ENCODE measurements at places on chromosomes 1 and 21. TPM values are rescaled to one million over a fixed set of nuclear protein-coding genes. Genes with fewer than 3 reads are reported as not detected.

Gene RHBG
- not detected for total RNA-seq

Gene CYP4B1
- total RNA-seq, result 210 TPM

Gene CLCNKA
- 0.65 TPM for total RNA-seq

Gene NEK7
- total RNA-seq, result 98.1 TPM

Gene STIL
- 1.6 TPM for total RNA-seq

Gene FLG2
- not detected for total RNA-seq

Gene C1orf226
- total RNA-seq, result 6.3 TPM

Gene LCE2A
- total RNA-seq, result not detected

Gene AGBL4
- total RNA-seq, result 2.1 TPM

Gene CTH
- 5.0 TPM for total RNA-seq

Gene GJC2
- 6.0 TPM for total RNA-seq

Gene SLC9C2
- total RNA-seq, result 1.4 TPM

Gene CR1
- 21.5 TPM for total RNA-seq

Gene CTBS
- total RNA-seq, result 27.4 TPM

Gene DENND4B
- 95.4 TPM for total RNA-seq

Gene NPPA
- total RNA-seq, result 2.6 TPM

Gene GBP2
- 48.8 TPM for total RNA-seq

Gene SYCP1
- total RNA-seq, result not detected

Gene CHIA
- 10.9 TPM for total RNA-seq

Gene CD1E
- 2.6 TPM for total RNA-seq

Gene KIF2C
- total RNA-seq, result 1.7 TPM

Gene NLRP3
- total RNA-seq, result 3.5 TPM

Gene SLAMF8
- 51.2 TPM for total RNA-seq

Gene ATP1A4
- 1.1 TPM for total RNA-seq

Gene OR10J1
- total RNA-seq, result not detected

Gene PLA2G2F
- not detected for total RNA-seq

Gene ARHGEF19
- total RNA-seq, result 15.6 TPM

Gene BATF3
- 12.8 TPM for total RNA-seq

Gene GPR25
- 0.62 TPM for total RNA-seq

Gene SPRR5
- not detected for total RNA-seq

Gene S100A14
- 138 TPM for total RNA-seq

Gene HMCN1
- 28.0 TPM for total RNA-seq

Gene SPATA21
- not detected for total RNA-seq

Gene FAM72D
- 0.77 TPM for total RNA-seq

Gene CLEC20A
- not detected for total RNA-seq

Gene KCND3
- 5.5 TPM for total RNA-seq

Gene RXRG
- total RNA-seq, result 8.4 TPM

Gene OR2AK2
- not detected for total RNA-seq

Gene SYT6
- not detected for total RNA-seq

Gene PM20D1
- total RNA-seq, result 0.30 TPM

Gene EPHX1
- total RNA-seq, result 233 TPM

Gene GPR161
- 9.6 TPM for total RNA-seq

Gene HPDL
- total RNA-seq, result not detected

Gene NEXN
- total RNA-seq, result 16.5 TPM

Gene PLA2G2A
- total RNA-seq, result 181 TPM

Gene PRR9
- total RNA-seq, result not detected

Gene CELA3B
- total RNA-seq, result not detected

Gene LRRC39
- 0.71 TPM for total RNA-seq

All from lower lobe of right lung (tissue), 2 donors.